ENCODE measurements at places on chromosomes 7 and 10. TPM values are rescaled to one million over a fixed set of nuclear protein-coding genes. Genes with fewer than 3 reads are reported as not detected.

GRCh38 chr10:106935978-106936451 lies 228.5 kb downstream of the SORCS1 start:
- no peak for DNase-seq

DNA sequence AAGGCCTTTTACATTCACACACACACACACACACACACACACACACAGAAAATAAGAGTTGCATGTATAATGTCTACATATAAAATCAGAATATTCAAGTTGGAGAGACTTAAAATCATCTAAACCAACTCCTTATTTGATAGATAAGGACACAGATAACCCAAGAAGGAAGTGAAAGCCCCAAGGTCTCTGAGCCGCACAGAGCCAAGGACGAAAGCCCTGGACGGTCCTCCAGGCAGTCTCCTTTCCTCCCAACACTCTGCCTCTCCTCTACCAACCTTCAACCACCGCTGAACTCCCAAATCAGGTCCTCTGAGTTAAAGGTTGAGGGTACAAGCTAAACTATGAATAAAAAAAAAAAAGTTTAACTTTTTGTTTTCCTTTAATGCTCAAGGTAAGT lies 28.2 kb downstream of the UBE2H start:
- no peak for DNase-seq

DNA sequence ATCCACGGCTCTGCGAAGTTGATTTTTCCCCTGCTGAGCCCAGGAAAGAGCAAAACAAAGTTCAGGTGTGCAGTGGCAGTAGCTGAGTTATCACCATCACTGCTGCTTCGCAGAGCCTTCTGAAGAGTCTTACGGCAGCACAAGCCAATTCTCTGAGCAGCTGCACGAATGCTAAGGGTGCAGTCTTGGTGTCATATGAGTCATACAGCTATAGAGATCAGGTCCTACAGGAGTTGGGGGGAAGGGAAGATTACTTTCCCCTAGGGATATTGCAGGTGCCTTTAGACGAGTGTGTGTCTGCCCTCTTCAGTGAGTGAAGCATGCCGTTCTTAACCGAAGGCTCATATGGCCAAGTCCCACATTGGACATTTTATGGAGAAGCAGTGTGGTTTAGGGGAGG lies 227.8 kb downstream of the CELF2 start:
- no peak for DNase-seq

DNA sequence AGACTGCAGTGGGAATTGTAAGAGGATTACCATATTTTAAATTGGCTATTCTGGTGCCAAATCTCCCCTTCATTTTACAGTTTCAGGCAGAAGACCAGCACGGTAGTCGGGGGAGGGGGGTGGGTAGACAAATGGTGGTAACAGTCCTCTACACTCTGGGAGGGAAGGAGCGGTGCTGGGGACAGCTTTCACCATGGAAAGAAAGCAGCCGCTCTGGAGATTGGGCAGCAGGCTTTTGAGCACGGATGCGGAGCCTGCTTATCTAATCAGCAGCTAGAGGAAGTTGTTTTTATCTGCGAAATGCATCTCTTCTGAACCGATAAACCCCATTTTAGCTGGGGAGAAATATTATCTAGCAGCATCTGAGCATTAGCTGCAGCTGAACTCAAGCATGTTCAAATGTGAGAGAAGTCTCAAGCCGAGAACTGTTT lies 28.7 kb downstream of the IKZF1 start:
- DNase-seq: no peak

GRCh38 chr10:105288026-105288425 lies 646.9 kb downstream of the SORCS3 start:
- no peak for DNase-seq

DNA sequence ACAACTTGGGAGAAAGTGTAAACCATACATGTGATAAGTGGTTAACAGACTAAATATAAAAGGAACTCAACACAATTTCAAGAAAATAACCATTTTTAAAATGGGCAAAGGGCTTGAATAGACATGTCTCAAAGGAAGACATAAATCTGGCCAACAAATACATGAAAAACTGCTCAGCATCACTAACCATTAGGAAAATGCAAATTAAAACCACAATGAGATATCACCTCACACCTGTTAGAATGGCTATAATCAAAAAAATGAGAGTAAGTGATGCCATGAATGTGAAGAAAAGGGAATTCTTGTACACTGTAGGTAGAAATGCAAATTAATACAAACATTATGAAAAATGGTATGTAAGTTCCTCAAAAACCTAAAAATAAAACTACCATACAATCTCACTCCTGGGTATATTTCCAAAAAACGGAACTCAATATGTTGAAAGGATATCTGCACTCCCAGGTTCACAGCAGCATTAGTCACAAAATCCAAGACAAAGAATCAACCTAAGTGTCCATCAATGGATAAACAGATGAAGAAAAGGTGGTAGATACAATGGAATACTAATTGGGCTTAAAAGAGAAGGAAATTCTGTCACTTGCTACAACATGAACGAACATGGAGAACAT lies 5.6 kb downstream of the SNX13 start:
- DNase-seq: no peak

DNA sequence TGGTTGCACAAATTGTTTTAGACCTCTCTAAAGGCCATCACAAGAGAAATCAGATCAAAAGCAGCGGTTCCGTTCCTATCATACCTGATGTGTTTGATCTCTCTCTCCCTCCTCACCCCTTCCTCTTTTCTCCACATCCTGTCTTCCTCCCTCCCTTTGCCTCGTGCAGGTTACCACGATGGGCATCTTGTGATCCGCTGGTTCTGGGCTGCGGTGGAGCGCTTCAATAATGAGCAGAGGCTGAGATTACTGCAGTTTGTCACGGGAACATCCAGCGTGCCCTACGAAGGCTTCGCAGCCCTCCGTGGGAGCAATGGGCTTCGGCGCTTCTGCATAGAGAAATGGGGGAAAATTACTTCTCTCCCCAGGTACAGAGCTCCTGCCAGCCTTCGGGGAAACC lies 28.5 kb upstream of the STK17A start:
- DNase-seq: no peak

DNA sequence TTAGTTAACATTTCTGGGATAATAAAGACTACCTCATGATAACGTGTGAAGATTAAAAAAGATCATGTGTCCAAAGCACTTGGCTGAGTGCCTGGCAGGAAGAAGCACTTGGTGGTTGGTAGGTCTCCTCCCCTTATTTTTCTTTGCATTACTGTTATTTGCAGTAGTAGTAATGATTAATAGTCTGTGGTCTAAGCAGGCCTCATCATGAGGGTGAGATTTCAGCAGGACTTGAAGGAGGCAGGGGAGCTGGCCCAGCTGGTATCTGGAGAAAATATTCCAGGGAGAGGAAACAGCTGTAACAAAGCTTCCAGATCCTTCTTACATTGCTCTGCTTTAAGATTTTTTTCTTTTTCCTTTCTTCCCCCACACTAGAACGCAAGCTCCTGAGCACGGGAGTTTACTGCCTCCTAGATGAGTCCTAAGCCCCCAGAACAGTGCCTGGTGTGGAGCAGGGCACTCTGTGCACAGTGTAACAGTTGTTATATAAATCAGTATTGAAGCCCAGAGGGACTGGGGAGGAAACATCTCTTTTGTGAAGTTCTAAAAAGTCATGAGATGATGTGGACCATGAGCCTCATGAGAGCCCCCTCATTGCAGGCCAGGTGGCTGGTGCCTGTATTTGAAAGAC lies 31.1 kb upstream of the RHEB start:
- no peak for DNase-seq

- DNase-seq: no peak
These were observed 13.3 kb downstream of the ANKIB1 start for GRCh38 chr7:92259062-92259461.

- DNase-seq: no peak
These were observed 19.0 kb downstream of the VPS26A start for GRCh38 chr10:69142983-69143382.

GRCh38 chr7:71424166-71425035 lies 292.5 kb downstream of the GALNT17 start:
- DNase-seq: no peak

DNA sequence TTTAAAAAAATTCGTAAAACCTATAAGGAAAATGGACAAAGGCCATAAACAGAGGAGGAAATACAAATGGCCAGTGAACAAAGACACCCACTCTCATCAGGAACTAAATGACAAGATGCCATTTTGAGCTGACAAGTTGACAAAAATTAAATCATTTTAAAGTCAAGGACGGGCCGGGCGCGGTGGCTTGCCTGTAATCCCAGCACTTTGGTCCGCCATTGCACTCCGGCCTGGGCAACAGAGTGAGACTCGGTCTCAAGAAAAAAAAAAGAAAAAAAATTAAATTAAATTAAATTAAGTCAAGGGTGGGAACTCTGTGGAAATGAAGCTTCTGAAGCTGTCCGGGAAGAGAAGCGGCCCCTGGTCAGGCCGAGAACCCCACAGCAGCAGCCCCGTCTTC lies 1.2 kb upstream of the NOM1 start:
- no peak for DNase-seq

- DNase-seq: no peak
These were observed 126.9 kb downstream of the VIPR2 start for GRCh38 chr7:159017741-159018140.

- DNase-seq: no peak
These were observed 3.0 kb upstream of the PLAU start for GRCh38 chr10:73907841-73908517.

DNA sequence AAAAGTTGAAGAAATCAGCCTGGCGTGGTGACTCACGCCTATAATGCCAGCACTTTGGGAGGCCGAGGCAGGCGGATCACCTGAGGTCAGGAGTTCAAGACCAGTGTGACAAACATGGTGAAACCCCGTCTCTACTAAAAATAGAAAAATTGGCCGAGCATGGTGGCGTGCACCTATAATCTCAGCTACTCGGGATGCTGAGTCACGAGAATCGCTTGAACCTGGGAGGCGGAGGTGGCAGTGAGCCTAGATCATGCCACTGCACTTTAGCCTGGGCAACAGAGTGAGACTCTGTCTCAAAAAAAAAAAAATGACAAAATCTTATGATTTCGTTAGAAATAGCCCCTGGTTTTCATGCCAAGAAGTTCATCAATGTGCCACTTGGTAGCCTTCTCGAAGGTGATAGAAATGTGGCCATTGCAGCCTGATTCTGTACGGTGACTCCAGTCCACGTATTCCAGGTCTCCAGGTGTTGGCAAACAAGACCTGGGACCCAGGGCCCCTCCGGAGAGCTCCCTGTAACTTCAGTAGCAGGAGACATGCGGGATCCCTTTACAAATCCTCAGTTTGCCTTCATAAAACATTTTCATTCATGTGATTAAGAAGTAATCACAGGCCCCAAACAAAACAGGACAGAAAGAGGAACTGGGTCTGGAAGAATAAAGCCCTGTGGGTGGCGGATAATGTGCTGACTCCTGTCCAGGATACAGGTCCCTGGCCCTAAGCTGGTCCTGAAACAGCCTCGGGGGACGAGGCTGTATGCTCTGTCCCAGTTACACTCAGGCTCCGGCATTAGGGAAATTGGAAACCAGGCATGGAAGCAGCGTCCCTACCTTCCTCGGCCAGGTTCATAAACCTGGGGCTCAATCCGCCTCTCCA lies 207.3 kb upstream of the SH2B2 start:
- no peak for DNase-seq

- no peak for DNase-seq
These were observed 126.4 kb upstream of the LRRTM3 start for GRCh38 chr10:66799474-66799873.

DNA sequence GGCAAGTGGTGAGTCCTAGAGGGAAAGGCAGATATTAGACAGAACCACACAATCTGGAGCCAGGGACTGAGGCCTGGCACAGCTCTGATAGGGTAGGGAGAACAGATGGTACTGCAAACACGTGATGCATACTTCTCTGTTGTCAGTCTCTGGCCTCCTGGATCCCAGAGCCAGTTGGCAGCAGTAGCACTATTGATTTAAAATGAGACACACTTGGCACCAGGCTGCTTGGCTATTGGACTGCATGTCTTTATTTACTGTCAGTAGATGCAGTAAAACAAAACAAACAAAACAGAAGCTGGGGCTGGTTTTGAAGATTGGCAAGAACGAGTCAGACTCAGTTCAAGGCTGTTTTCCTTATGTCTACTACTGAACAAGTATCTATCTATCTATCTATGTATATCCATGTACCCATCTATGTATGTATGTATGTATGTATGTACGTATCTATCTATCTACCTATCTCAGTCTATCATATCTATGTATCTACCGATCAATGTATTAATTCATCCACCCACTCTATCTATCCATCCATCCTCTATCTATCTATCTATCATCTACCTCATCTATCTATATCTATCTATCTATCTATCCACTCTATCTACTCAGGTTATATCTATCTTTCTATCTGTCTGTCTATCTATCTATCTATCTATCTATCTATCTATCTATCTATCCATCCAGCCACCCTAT lies 23.4 kb upstream of the MGAM2 start:
- DNase-seq: no peak

GRCh38 chr10:66782776-66783175 lies 143.1 kb upstream of the LRRTM3 start:
- no peak for DNase-seq

DNA sequence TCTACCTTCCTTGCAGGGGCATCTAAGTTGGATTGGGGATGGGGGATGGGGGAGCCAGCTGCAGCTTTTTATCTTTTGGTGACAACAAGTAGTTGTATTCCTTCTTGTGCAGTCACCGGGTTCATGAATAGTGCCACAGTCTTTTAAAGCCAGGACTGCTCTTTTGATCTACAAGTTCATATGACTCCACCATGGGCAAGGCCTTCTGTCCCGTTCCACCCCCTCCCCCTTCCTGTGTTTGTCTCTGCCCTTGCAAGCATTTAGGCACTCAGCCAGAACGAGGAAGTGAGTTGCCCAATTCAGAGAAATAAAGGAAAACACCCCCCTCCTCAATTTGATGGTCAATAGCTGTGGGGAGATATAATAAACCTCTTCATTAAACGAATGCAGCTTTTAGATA lies 44.8 kb upstream of the EGR2 start:
- no peak for DNase-seq

DNA sequence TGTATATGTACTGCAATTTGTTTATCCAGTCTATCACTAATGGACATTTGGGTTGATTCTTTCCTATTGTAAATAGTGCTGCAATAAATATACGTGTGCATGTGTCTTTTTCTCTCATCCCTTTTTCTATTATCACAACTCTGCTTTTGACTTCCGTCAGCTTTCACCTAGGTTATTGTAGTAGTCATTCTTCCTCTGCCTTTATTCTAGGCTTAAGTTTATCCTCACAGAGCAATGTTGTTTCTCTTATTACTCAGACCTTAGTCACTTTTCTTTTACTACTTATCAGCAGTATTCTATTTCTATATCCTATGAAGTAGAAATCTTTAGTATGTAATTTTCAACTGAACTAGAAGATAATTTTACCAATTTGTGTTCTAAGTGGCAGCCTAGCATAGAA lies 175.3 kb upstream of the SEMA3E start:
- no peak for DNase-seq

- no peak for DNase-seq
These were observed 140.1 kb upstream of the ZNF92 start for GRCh38 chr7:65233409-65234034.

GRCh38 chr7:109101332-109101731 lies 531.7 kb downstream of the DNAJB9 start:
- no peak for DNase-seq

The NFE2L3 gene
- 2.8 TPM for total RNA-seq

The BTBD16 gene
- total RNA-seq: not detected

The BMPER gene
- 0.54 TPM for total RNA-seq

The HHEX gene
- total RNA-seq: 6.2 TPM

The CUZD1 gene
- not detected for total RNA-seq

The SFTPA1 gene
- not detected for total RNA-seq

The PRR15 gene
- 6.0 TPM for total RNA-seq

The VWA2 gene
- total RNA-seq: not detected

The SCIN gene
- 2.0 TPM for total RNA-seq

The WEE2 gene
- total RNA-seq: not detected

The TMEM273 gene
- total RNA-seq: 14.8 TPM

The CALML5 gene
- total RNA-seq: 3.7 TPM

The MIOS gene
- total RNA-seq: 23.6 TPM
